Activated naive CD8-positive, alpha-beta T cell treated with anti-CD3 and anti-CD28 coated beads for 36 hours (primary cell): ENCODE measurements at places on chromosomes 5 and 9.

DNA sequence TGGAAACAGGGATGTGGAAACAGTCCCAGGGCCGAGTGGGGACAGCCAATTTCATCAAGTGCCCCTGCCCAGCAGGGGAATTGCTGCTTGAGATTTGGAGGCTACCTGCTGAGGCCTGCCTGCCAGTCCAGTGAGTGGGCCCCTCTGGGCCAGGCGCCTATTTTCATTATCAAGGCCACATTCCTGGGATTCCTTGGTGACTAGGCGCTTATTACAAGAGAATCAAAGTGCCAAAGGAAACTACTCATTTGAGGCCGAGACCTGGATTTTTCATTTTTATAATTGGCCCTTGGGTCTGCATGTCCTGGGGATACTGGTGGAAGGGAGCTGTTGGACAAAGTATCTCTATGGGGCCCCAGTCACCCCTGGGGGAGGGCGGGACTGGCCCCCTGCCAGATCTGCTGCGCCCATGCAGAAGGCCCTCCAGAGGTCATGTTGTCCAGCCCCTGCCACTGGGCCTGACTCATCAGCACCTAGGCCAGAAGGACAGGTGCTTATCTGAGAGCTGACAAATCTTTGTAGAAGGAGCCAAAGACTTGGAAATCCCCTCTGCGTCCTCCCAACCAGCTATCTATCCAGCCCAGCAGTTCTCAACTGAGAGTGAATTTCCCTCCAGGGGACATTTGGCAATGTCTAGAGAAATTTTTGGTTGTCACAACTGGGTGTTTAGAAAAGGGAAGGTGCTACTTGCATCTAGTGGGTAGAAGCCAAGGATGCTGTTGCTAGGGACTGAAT lies 45.6 kb downstream of the FOXI1 start:
- no peak for DNase-seq

DNA sequence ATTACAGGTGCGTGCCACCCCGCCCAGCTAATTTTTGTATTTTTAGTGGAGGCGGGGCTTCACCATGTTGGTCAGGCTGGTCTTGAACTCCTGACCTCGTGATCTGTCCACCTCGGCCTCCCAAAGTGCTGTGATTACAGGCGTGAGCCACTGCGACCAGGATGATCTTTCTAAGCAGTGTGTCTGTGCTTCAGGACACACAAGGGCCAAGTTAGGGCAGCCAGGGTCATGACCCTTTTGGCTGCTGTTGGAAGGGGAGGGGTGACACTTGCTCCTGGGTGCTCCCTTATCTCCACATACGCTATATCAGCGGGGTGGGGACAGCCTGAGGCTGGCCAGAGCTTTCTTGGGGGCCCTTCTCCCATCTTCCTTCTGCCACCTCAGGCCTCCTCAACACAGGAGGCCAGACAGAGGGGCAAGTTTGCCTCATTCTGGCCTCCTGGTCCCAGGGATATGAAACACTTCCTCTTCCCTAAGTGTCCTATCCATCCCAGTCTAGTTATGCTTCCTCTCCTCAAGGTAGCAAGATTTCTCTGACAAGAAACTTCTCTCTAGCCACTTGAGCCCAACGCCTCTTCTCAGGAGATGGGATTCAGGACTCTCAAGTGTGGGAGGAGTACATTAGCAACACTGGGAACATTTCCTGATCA lies 1.9 kb upstream of the ZNF79 start:
- DNase-seq = no peak

GRCh38 chr5:52989025-52989780 lies at the start of gene ITGA2:
Gene ITGA2 (plus strand): TSS chr5:52989352. CDS start chr5:52989469, 117 bp downstream.
- peak; percentile 35 for DNase-seq

- DNase-seq = no peak
Measured at GRCh38 chr5:91177639-91178038, 205.5 kb downstream of the ARRDC3 start.

DNA sequence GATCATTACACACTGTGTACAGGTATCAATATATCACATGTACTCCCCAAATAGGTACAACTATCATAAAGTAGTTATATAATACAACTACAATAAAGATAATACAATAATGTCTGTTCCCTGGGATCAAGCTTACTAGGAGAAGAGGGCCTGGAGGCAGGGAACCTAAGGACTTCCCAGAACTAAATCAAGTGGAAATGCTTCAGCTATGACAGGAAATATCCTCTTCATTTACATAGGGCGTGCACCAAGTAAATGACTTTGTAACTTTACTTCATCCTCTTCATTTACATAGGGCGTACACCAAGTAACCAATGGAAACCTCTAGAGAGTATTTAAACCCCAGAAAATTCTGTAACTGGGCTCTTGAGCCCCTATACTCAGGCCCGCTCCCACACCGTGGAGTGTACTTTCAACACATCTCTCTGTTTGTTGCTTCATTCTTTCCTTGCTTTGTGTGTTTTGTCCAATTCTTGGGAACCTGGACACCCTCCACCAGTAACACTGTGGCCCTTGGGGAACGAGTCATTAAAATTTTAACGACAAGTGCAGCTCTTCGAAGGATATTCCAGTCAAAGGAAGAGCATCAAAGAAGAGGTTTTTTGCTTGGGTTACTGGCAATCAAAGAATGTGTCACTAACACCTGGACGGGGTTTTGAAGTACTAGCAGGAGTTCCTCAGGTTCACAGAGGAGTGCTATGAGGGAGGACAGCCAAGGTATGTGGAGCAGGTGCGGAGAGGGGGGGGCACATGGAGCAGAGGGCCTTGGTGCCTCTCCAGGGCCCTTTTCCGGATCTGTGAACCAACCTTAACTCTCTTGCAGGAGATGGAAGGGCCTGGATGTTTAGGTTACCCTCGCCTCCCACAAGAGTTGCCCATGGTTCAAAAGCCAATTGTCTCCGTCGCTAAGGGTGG lies 106.6 kb upstream of the DAP start:
- no peak for DNase-seq

- no peak for DNase-seq
Measured at GRCh38 chr5:1537603-1538154, 13.9 kb upstream of the LPCAT1 start.

GRCh38 chr9:3962496-3962895 lies 337.4 kb downstream of the GLIS3 start:
- DNase-seq = no peak

- DNase-seq = no peak
Measured at GRCh38 chr5:35313291-35313690, 83.0 kb upstream of the PRLR start.

DNA sequence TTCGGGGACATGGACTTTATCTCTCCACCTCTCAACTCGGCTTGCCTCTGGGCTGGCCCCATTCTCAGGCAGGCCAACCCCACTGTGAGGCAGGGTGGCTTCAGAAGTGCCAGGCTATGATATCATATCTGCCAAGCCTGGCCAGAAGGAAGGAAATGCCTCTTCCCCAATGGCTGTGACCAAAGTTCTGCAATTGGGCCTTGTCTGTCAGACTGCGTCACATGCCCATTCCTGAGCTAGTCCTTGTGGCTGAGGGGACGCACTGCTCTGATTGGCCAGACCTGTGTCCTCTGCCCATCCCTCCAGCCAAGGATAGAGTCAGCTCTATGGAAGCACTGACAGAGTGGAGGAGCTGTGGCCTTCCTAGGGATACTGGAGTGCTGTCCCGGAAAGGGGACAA lies 11.9 kb downstream of the SMIM23 start:
- no peak for DNase-seq

DNA sequence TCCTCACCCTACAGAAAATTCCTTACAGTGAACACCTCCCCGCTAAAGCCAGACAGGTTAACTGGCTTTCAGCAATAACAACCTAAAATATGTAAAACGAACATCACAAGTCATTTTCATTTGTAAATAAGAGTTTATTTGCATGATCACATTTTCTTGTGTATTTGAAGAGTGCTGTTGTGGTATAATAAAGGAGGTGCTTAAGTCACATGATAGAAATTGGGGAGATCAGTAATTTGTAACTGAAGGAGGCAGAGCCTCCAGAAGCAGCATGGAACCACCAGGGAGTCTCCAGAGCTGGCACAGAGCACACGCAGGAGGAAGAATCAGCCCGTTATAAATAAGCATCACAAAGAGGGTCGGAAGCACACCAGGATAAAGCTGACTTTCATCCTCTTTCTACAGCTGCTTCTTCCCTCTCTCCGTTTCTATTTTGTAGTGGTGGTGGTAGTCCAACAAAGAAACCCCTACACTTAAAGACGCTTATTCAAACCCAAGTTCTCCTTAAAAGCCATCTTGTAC lies 210.6 kb downstream of the MAPKAP1 start:
- DNase-seq = no peak

DNA sequence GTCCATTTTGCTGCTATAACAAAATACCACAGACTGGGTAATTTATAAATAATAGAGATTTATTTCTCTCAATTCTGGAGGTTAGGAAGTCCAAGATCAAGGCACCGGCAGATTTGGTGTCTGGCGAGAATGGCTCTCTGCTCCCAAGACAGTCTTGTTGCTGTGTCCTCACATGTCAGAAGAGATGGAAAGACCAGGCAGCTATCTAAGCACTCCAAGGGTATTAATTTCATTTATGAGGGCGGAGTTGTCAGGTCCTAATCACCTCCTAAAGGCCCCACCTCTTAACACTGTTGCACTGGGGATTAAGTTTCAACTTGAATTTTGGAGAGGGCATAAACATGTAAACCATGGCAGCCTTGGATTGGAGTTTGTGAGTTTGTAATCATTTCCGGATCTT lies 30.3 kb downstream of the ADCY2 start:
- DNase-seq = no peak

DNA sequence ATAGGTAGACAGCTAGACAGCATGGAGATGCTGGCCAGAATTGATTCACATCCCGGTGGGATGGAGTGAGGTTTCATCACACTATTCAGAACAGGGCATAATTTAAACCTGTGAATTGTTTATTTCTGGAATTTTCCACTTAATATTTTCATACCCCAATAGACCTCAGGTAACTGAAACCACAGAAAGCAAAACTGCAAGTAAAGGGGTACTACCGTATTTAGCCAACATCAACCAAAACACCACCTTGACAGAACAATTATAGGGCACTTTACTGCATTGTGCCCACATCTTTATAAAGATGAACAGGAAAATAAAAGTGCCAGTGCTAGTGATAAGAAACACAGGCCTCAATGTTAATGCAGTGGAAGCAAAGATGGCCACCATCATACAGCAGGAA lies 7.5 kb downstream of the SERINC5 start:
- DNase-seq = no peak

DNA sequence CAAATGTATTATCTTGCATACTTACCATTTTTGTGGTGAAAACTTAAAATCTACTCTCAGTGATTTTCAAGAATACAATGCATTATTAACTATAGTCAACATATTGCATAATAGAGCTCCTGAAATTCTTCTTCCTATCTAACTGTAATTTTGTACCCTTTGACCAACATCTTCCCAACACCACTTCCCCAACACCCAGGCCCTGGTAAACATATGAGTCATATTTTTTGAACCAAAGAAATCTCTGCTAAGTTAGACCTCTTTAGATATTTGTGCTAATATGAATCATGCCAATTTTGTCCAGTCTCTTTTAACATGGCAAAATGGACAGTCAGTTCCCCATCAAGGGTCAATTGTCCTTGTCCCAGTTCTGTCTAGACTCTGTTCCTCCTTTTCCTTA lies 18.5 kb upstream of the RGS7BP start:
- no peak for DNase-seq

DNA sequence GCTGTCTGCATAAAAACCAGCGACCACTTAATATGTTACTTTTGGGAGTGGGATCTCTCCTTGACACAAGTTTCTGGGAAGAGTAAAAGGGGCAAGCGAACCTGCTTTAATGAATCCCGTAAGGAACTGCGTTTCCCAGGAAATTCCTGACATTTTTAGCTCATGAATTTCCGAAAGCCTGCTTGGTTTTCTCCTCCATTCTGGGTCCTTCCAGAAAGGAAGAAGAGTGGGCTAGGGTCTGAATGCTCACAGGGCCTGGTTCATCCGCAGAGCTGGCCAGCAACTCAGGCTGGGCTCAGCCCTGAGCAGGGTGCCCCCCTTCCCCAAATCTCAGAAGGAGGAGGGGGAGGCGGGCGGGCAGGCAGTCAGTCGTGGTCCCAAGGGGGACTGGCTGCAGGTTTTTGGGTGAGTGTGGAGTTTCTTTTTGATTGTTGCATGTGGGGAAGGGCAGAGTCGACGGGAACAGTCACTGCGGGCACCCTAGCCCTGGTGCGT lies 1.2 kb upstream of the PURA start:
- no peak for DNase-seq

- no peak for DNase-seq
Measured at GRCh38 chr5:140000332-140000731, 42.8 kb downstream of the NRG2 start.

DNA sequence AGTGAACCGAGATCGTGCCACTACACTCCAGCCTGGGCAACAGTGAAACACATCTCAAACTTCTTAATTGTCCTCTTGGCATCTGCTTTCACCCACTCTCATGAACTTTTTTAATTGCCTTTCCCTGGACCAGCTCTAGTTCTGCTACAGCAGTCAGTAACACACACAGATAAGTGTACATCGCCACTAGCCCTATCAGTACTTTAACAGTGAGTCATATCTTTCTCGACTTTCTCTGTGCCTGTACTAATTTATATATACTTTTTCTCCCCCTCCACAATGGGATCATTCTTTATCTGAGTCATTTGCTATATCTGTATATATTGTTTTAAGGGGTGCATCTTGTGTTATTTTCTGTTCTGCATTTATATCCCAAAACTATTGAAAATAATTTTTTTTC lies 6.7 kb downstream of the CDC37L1 start:
- DNase-seq = no peak

DNA sequence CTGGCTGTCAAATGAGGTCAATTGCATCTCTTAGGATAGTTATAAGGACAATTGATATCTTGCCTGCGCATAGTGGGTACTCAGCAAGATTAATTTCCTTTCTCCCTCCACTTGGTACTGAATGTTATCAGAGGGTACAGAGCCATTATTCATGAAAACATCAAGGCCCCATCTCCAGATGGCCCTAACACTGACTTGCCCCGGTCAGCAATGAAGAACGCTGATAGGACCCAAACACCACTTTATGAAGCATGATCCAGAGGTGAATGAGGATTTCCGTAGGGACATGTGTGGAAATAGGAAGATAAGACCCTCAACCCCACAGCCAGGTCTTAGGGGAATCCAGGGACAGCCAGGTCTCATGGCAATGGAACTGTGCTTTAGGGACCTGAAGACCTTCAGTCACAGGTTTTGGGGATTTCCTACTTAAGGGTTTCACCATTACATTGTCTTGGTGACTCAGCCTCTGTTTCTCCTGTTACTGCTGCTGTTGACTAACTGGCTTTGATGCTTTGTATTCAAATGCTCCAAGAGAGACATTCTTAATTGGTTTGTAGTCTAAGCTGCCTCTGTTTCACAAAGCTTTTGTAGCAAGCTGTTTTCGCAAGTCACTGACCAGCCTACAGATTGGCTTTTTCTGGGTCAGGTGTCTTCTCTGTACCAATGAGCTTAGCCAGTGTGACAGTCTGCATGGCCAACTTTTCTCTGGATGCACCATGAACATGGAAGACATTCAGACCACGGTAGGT lies 35.3 kb upstream of the IQGAP2 start:
- DNase-seq = peak; percentile 14

DNA sequence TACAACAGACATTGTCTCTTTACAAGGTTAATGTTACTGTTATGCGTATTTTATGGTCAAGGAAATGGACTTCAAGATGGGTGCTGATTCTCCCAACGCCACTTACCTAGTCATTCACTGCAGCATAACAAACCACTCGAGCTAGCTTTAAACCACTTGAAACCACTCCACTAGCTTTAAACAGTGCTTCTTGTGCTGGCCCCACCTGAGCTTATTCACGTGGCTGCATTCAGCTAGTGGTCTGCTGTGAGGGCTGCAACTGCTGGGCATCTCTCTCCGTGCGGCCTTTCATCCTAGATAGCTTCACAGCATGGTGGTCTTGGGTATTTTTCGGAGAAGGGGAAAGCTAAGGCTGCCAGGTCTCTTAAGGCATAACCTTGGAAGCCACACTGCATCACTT lies 3.5 kb upstream of the HRH2 start:
- DNase-seq = no peak
